ENCODE measurements at places on chromosomes 5 and 9.
A peak's percentile ranks its signal among the peaks of the same experiment; 100 is the strongest.

GRCh38 chr5:170183816-170184687 lies 48.7 kb upstream of the C5orf58 start:
- DNase-seq, result no peak

- no peak for DNase-seq
Observed at GRCh38 chr5:127758766-127759283, 55.6 kb downstream of the CCDC192 start.

DNA sequence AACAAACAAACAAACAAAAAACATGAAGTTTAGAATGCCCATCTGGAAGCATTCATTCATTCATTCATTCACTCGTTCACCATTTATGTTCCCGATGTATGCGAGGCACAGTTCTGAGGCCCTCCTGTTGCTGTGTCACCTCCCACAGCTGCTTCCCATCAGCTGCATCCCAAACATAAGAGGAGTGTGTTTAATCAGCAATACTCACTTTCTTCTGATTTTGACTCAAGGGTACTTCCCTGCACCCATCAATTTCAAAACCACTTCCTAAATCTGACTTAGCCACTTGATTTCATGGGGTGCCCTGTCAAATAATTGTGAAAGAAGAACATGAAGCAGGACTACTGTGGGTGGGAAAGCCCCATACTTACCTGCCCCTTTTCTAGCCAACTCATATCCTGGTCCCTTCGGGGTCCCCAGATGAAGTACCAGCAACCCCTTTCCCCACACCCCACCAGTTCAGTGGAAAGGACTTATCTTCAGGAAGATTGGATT lies 128.0 kb upstream of the IL12B start:
- peak; percentile 67 for DNase-seq

- no peak for DNase-seq
Observed at GRCh38 chr5:60584304-60584703, 115.7 kb downstream of the DEPDC1B start.

- no peak for DNase-seq
Observed at GRCh38 chr5:139384591-139385051, 1.5 kb upstream of the SLC23A1 start.

DNA sequence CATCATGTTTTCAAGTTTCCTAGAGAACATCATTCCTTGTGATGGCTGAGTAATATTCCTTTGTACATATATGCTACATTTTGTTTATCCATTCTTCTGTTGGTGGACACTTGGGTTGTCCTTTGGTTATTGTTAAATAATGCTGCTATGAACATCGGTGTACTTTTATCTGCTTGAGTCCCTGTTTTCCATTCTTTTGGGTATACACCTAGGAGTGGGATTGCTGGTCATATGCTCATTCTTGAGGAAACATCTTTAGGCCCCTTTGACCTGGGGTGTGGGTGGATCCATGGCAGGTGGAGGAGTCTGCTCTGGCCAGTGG lies 25.3 kb downstream of the GALNT12 start:
- DNase-seq, result no peak

- DNase-seq, result no peak
Observed at GRCh38 chr5:150166650-150167511, at the start of gene CDX1. TSS of gene CDX1 (plus strand) at chr5:150166778. CDS start at chr5:150166877, 99 bp downstream.

- DNase-seq, result no peak
Observed at GRCh38 chr5:1500411-1501091, 23.2 kb downstream of the LPCAT1 start.

DNA sequence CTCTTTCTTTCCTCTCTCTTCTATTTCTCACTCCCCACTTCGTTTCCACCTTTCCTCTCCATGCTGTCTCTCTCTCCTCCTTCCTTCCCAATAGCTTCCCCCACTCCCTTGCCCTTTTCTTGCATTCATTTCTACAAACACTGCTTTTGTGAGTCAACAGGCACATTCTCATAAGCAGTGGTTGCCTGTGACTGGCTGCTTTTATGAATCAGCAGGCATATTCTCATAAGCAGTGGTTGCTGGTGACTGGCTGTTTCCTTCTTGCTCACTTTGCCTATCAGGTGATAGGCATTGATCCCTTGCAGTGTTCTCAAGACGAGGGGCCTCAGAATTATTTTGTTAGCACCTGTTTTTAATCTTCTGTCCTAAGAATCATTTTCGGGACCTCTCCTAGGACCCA lies 116.1 kb upstream of the ACTBL2 start:
- peak; percentile 67 for DNase-seq

- no peak for DNase-seq
Observed at GRCh38 chr5:30960036-30960435, 233.4 kb upstream of the CDH6 start.
